ENCODE measurements at places on chromosomes 5 and 9.

DNA sequence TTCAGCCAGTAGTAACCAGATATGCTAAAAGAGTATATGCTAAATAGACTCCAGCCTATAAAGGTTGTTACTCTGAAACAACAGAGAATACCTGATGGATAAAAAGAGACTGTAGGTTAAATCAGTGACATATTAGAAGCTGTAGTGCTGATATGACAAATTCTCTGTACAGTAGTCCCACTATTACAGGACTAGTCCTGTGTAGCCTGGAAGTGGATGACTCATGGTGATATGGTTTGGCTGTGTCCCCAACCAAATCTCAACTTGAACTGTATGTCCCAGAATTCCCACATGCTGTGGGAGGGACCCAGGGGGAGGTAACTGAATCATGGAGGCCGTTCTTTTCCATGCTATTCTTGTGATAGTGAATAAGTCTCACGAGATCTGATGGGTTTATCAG lies 276.2 kb upstream of the POU5F2 start:
- DNase-seq, result peak; percentile 14

GRCh38 chr5:124504081-124504916 lies 242.1 kb downstream of the ZNF608 start:
- DNase-seq, result peak; percentile 29

DNA sequence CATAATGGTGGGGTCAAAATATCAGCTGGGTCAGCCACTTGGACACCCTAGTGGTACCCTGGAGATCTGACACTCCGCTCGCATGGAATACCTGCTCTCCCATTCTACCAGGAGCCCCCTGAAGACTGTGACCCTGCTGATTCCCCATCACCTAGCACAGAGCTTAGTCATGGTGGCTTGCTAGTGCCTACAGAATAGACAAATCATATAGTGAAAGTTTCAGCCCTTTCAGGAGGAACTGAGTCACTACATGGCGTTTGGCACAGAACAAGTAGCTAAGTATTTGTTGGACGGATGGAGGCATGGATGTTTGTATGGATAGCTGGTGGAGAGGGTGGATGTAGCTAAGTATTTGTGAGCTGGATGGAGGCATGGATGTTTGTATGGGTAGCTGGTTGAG lies 65.3 kb downstream of the LMX1B start:
- DNase-seq, result no peak

GRCh38 chr5:133806847-133807246 lies 161.6 kb downstream of the C5orf15 start:
- DNase-seq, result no peak

GRCh38 chr9:69865986-69866385 lies 45.4 kb downstream of the CFAP95 start:
- no peak for DNase-seq

- peak; percentile 74 for DNase-seq
Measured at GRCh38 chr5:157540707-157541446, 34.7 kb downstream of the ADAM19 start.

DNA sequence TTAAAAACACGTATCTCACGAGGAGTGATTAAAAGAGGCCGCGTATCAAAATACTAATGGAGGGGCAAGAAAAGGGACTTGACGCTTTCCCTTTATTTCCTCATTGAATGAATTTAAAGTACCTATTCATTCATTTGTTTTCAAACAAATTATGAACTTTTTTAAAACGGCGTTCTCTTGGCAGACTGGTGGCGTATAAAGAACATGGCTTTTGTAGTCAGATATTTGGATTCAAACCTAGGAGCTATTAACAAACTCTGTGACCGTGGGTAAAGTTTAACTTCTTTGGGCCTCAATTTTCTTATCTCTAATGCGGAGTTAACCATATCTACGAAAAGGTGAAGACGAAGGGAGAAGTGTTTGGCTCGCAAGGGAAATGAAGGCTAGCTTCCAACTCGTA lies 876 bp downstream of the CAAP1 start:
- no peak for DNase-seq

DNA sequence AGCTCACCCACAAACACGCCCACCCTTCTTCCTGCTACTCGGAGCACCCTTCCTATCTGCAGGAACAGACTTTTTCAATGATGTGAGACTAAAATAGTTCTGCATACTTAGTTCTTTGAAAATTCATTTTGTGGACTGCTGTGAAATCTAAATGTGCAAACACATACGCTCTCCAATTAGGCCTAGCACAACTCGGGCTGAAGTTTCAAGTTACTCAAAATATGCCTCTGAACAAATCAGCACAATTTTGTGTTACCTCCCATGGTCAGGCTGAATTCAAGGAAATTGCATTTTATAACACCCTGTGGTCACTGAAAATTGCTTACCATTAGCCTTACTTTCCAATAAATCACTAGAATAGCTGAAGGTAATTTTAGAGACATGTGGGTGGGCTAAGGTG lies 323.8 kb upstream of the ADCY2 start:
- no peak for DNase-seq

DNA sequence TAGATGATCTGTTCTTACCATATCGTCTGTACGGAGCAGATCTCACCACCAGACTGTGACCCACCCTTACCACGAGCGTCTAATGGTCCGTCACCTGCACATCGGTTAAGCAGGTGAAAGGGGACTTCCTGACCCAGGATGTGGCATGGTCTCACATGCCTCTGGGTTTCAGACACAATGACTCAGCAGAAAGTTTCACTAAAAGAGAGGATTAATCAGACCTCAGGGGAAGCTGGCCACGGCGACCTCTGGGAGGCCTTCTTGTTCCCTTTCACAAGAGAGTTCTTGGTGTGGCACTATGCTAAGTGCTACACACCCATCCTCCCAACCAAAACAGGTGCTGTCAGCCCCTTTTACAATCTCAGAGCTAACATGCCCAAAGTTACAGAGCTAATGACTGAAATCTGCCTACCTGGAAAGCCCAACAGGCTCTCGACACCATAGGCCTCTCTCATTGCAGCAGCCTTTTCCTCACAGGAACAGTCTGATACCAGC lies 41.6 kb downstream of the ADAMTS12 start:
- peak; percentile 29 for DNase-seq

GRCh38 chr5:52875827-52876226 lies 88.1 kb downstream of the ITGA1 start:
- no peak for DNase-seq

DNA sequence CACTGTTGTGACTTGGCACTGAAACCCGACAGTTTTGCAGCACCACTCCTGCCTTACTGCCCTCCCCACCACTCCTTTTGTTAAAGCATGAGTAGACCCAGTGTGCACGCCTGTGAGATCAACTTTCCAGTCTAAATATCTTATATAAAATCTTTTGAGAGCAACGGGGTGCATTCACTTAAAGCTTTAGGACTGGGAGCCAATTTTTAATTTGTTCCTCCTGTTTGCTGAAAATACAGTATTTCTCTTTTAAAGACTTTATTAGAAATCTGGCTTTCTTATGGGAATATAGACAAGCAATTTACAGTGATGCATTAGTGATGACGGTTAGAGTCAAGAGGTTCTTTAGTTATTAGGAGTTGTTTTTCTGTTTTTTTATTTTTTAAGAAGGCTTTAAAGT lies 397.5 kb downstream of the TMEM167A start:
- DNase-seq, result no peak

DNA sequence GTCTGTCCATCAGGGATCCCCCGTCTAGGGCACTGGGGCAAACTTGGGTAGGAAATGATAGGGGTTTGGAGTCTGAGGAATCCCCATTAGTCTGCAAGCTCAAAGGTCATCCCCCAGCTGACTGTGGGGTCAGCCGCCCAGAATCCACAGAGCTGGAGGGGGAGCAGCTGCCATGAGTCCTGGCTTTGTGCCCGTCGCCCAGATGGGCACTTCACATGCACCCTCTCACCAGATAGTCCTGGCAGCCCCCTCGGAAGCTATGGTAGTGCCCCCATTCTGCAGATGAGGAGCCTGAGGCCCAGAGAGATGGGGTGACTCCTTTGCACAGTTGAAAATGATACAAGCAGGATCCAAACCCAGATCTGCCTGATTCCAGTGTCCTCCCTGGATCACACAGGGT lies 35.7 kb upstream of the RPL26L1 start:
- DNase-seq, result no peak

- DNase-seq, result no peak
Measured at GRCh38 chr5:111132076-111132475, 39.9 kb downstream of the WDR36 start.

DNA sequence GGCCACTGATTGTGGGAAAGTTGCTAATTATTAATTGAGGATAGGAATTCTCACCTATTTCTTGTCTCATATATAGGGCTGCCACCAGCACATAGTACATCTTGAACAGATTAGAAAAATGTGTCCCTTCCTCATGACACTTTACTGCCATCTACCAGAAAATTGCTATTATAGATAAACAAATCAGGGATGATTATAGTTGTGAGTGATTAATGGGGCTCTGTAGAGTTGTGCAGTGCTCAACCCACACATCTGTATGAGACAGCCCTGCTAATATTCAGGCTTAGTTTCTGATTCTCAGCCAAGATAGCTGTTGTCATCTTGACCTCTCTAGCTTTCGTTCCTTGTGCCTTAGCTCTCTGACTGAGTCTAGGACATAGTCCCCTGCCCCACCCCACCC lies 373.3 kb downstream of the TLE4 start:
- no peak for DNase-seq

- DNase-seq, result no peak
Measured at GRCh38 chr5:111311666-111312065, 87.5 kb downstream of the CAMK4 start.

GRCh38 chr5:110159202-110159601 lies 469.5 kb downstream of the MAN2A1 start:
- DNase-seq, result peak; percentile 88

DNA sequence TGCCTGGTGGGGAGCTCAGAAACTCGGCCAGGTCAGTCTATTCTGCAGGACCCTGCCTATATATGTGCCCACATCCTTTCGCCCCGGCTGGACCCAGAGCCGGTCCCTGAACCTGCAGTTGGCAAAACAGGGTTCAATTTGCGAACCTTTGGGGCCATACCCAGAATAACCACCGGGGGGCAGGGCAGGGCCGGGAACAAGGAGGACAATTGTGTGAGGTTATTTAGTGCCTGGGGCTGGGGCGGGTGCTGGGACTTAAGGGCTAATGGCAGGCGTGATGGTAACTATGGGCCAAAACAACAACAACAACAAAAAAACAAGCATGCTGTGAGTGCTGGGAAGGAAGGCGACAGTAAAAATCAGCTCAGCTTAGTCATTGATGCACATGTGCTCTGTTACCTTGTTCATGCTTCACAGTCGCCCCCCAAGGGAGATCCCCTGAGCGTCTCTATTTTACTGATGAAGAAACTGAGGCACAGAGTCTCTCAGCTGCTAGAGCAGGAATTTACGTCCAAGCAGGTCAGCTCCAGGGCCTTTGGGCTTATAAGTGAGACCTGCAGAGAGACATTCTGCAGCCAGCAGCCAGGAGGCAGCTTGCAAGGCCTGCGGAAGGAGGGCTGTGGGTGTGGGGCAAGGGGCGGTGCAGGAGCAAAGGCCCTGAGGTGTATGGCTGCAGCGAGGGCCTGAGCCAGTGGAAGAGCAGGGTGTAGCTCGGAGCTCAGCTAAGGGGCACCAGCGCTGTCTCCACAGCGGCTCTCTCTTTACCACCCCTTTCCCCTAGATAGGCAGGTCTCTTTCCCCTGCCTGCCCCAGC lies 106.0 kb downstream of the PHF2 start:
- peak; percentile 21 for DNase-seq

- DNase-seq, result no peak
Measured at GRCh38 chr9:92160786-92161185, 45.6 kb upstream of the SPTLC1 start.

DNA sequence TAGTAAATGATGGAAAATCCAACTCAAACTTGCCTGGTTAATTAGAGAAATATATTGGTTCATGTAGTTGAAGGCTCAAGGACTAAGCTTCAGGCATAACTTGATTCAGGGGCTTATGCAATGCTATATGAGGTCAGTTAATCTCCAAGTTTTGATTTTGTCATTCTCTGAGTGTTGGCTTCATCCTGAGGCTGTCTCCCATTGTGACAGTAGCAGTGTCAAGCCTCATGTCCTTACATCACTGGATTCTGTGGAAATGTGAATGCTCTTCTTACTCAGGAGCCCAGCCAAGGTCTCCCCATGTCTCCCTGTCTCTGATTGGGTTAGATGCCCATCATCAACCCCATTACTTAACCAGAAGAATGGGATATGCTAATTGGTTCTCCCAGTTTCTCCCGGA lies 44.4 kb upstream of the SNX2 start:
- no peak for DNase-seq

DNA sequence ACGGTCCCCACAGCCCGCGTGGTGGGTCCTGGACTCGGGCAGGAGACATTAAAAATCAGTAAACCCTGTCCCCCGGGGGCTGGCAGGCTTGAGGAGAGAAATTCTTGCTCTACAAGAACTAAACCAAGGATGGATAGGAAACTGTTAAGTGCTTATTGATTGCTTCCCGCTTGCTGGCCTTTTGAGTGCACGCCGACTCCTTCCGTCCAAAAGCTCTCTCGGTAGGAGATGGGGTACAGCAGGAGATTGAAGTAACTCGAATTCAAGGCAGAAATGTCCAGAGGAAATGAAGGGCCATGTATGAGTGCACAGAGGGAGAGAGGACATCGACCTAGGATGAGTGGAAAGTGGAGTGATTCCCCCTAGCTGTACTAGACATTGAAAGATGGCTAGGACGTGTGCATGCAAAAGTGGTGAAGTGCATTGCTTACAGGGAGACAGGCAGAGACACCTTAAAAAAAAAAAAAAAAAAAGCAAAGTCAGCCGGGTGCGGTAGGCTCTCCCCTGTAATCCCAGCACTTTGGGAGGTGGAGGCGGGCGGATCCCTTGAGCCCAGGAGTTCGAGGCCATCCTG lies 923 bp downstream of the RECK start:
- peak; percentile 19 for DNase-seq

GRCh38 chr5:176521286-176521685 lies 15.9 kb downstream of the RNF44 start:
- no peak for DNase-seq

DNA sequence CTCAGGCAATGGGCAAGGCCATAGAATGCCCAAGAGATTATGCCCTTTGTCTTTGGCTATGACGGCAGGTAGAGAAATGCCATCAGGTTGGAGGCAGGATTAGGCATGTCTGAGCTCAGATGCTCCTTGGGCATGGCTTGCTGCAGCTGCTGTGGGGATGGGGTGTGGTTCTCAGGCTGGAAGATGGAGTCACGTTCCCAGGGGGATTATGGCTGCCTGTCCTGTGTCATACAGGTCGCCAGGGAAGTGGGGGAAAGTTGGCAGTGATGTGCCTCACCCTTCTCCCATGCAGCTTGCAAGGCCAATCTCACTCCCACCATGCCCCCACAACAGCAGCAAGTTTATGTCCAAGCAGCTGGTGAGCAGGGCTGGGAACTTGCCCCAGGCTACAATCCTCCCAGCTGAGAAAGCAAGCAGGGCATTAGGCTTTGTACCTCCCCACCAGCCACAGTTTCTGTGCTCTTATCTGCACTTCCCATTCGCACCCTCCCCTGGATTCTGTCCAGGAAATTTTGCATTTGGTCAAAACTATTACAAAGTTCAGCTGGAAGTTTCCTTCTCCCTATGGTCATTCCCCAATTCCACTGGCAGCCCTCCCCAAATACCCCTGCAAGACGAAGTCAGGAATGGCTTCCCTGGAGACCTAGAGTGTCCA lies 1788.0 kb upstream of the NUDT12 start:
- no peak for DNase-seq

- no peak for DNase-seq
Measured at GRCh38 chr9:29118555-29118954, 1545.3 kb upstream of the C9orf72 start.

- DNase-seq, result peak; percentile 78
Measured at GRCh38 chr9:14080959-14081542, 232.9 kb downstream of the NFIB start.

Measured in fibroblast of skin of right quadriceps (primary cell).